Activated naive CD4-positive, alpha-beta T cell treated with anti-CD3 and anti-CD28 coated beads, Interleukin-2, amount 50 U/mL, for 72 hours (primary cell): ENCODE measurements at places on chromosomes 11 and 22. TPM values are rescaled to one million over a fixed set of nuclear protein-coding genes. Genes with fewer than 3 reads are reported as not detected.

The C11orf21 gene
- 7.8 TPM for total RNA-seq

The LMNTD2 gene
- 5.8 TPM for total RNA-seq

The APOA4 gene
- total RNA-seq = not detected

The MOGAT2 gene
- total RNA-seq = not detected

The PARVB gene
- total RNA-seq = 73.7 TPM

The PKDREJ gene
- total RNA-seq = 0.04 TPM

The DEFB131B gene
- not detected for total RNA-seq

The CTTN gene
- 9.7 TPM for total RNA-seq

The SLC16A8 gene
- not detected for total RNA-seq

The OR52N1 gene
- 0.14 TPM for total RNA-seq
